Thymus (tissue), 14 donors: ENCODE measurements at places on chromosomes 6 and 20. TPM values are rescaled to one million over a fixed set of nuclear protein-coding genes. Genes with fewer than 3 reads are reported as not detected.
A peak's percentile ranks its signal among the peaks of the same experiment; 100 is the strongest.

DNA sequence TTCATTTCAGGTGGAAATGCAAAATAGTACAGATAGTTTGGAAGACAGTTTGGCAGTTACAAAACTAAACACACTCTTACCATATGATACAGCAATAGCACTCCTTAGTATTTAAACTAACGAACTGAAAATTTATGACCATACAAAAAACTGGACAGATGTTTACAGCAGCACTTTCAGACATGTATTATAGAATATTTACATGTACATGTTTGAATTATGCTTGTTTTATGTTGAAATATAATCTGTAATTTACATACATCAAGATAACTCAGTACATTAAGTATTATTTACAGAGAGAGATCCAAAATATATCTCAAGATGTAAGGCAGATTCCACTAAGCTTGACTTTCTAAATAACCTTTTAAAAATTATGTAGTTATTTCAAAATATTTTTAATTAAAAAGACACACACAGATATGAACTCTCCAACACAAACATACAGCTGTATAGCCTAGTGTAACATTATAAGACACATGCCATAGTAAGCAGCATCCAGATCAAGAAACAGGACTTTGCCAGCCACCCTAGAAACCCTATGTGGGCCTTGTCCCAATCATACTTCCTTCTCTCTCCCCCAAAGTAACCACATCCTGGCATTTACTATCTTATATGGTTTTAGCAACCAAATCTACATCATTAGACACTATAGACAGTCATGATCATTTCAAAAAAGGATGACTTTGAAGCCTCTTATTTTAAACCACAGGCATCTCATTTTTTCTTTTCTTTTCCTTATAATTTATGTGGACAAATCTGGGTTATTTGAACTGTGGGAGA is 82.2 kb downstream of the MAN1A1 start:
- DNase-seq: no peak

DNA sequence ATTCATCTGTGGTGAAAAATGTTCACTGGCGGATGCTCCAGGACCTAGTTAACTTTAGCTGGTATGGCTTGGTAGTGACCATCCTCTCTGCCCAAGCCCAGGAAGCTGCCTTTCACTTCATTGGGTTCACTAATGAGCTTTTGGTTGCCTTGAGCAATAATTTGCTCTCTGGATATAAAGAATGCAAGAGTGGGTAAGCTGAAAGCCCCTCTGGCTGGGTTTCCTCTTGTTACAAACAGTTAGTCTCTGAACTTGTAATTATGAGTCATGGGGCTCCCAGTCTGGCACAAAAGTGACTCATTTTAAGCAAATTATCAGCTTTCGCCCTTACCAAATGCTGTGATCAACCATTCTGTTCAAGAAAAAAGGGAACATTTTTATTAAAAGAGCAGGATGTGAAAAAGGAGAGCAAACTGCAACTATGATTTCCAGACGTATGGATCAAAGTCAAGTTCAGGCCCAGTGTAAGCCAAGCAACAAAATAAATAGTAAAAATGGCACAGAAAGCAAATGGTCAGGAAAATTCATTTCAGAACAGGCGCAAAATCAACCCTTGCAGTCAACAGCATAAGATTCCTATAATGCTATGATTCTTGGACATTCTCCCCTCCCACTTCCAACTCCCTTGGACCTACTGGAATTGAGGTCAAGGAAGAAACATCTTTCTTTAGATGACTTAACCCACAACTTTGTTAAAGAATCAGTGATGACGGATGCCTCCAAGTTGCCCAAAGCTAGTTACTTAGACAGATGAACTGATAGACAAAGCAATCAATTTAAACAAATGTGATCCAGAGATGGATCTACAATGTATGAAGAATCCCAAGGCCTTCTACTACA is 130.0 kb upstream of the KCNK16 start:
- DNase-seq: no peak

DNA sequence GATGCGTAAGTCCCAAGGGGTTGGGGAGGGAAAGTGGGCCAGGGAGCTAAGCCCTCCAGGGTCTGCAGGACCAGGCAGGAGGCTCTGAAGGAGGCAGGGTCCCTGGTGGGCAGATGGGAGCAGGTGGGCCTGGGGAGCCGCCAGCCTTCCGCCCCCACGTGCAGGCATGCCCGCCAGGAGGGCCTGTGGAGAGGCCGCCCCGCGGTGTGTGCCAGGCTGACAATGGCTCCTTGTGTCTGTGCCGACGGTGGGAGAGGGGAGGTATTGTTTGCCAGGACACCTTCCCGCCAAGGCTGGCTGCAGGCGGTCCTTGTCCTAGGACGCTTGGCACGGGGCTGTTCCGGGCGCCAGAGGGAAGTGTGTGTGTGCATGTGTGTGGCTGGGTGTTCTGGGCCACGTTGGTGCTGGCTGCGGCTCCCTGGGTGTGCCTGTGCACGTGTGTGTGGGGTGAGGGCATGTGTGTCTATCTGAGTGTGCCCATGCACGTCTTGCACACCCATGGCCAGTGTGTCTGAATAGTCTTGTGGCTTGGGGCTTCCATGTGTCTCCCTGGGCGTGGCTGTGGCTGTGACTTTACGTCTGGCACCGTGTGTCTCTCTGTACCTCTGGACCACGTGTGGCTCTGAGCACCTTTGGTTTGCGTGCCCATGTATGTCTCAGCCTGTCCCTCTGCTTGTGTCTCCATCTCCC is 153.0 kb downstream of the CEBPB start:
- DNase-seq: no peak

DNA sequence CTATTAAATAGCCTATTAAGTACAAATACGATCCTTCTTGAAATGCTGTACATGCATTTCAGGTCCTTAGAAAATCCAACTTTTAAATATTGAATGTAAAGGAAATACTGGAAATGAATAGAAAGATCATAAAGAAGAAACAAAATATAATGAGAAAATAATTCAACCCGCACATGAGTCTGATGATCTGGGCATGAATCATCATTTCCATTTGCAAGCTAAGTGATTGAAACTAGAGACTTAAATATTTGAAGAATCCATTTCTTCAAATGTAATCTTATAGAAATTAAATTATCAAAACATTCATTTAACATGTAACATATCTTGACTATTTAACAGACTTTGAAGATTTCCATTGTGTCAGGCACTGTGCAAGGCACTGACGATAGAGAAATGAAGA is 977.0 kb downstream of the TFAP2A start:
- DNase-seq: no peak

GRCh38 chr20:39111359-39112177 is 149.4 kb downstream of the DHX35 start:
- no peak for DNase-seq

DNA sequence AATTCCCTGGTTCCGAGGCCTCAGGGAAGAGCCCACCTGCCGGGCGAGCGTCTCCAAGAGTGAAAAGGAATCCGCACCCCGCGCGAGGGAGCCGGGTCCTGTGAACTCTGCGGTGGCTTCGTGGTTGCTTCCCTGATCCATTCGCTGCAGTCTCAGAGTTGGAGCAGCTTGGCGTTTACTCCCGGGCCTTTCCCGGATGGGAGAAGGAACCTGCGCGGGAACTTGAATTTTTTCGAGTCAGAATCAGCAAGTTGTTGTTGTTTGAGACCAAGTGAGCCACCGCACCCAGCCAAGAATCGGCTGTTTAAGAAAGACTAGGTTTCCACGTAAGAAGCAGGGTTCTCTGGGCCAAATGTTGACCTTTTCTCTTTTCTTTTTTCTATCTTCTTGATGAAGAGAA is 12.9 kb downstream of the PRSS16 start:
- no peak for DNase-seq

- DNase-seq: no peak
Observed at GRCh38 chr6:167907837-167908681, 81.3 kb downstream of the AFDN start.

GRCh38 chr20:2914160-2914559 is 40.9 kb downstream of the PTPRA start:
- DNase-seq: no peak

DNA sequence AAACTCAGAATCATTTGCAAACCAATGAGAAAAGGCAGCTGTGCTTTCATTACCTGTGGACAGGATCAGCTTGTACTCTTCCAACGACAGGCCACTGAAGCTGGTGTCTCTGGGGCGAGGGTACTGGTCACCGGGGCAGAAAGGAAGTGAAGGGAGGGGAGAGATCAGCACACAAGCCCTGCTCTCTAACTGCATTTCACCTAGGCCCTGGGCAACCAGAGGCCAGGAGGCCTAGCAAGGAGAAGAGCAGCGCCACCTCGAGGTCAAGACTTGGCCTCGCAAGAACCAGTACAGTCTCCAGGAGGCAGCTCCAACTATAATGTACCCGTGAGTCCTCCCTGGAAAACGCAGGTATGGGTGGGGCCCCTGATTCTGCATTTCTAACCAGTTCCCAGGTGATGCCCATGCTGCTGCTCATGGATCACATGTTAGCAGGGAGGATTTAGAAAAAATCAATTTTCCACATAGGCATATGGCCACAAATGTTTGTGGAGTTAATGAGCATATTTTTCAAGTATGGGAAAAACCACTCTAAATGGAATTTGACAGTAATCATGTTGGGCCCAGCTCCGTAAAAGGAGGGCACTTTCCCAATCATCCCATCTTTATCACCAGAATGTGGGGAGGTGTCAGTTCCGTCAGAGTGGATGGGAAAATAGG is 11.0 kb downstream of the UQCC2 start:
- DNase-seq: peak; percentile 81

GRCh38 chr6:104548297-104548696 is 311.4 kb downstream of the HACE1 start:
- no peak for DNase-seq

- DNase-seq: no peak
Observed at GRCh38 chr6:159762681-159763293, 942 bp downstream of the ACAT2 start.

DNA sequence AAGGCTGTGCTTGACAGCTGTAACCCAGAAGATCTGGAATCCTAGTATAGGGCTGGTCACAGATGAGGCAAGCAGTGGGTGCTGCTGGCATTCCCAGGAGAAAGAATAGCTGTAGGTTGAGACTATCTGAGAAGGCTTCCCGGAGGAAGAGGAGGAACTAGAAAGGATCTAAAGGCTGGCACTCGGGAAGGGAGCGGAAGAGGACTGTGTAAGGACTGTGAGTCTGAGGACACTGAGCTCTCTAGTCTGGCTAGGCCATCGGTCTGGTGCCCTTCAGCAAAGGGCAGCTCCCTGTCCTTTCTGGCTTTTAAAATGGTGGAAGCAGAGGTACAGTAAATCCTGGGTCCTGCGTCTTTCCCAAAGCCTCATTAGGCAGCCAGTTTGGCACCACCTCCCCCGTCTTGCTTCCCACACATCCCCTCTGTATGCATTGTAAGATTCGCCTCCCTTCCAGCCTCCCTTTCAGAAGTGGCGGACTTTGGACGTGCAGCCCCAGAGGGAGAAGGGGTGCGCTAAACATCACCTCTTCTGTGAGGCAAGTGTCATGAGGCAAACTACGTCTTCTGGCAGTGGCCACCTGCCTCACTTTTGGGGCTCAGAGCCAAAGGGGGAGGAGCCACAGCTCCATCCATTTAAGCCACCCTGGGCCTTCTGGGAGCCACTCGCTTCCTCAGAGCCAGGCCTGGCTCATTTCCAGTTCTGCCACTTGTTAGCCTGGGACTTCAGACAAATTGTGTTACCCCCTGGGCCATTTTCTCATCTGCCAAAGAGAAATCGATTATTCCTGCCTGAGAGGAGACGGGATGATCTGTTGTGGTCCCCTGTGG is 8.6 kb downstream of the SNPH start:
- no peak for DNase-seq

Gene CASS4
- 2.8 TPM for total RNA-seq

Gene LST1
- 134 TPM for total RNA-seq

Gene HSPA1L
- 1.2 TPM for total RNA-seq
